ENCODE measurements at places on chromosomes 6 and 20.

DNA sequence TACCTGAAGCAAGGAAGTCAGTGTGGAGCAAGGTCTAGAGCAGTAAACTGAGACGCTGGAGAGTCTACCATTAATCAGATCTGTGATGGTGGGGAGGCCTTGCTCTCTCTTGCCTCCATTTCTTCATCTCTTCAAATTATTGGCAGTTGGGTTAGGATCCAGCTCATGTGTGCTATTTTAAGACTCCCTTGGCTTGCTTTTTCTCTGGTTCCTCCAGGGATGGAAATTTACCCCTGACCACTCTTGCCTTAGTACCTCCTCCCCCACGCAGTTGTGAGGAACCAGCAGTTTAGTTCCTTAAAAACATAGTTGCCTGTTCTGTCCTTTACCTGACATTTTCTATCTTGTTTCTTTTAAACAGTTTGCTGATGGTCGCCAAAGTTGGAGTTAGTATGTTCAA lies 7.4 kb downstream of the TMEM14C start:
- no peak for DNase-seq

DNA sequence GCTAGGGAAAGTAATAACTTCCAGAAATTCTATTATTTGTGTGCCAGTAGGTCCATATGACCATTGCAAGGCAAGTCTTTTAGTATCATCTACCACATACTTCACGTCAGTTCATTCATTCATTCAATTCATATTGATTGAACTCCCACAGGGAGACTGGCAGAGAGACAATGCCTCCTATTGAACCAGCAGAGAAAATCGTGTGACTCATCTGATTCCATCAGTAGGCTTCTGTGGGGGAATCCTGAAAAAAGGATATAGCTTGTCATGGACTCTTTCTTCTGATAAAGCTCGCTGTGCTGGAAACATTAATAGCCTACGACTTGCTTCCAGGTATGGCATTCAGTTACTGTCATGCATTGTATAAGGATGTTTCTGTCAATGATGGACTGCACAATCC lies 45.3 kb upstream of the CNR1 start:
- no peak for DNase-seq

- DNase-seq: no peak
Observed at GRCh38 chr6:10793695-10794094, 44.6 kb downstream of the MAK start.

DNA sequence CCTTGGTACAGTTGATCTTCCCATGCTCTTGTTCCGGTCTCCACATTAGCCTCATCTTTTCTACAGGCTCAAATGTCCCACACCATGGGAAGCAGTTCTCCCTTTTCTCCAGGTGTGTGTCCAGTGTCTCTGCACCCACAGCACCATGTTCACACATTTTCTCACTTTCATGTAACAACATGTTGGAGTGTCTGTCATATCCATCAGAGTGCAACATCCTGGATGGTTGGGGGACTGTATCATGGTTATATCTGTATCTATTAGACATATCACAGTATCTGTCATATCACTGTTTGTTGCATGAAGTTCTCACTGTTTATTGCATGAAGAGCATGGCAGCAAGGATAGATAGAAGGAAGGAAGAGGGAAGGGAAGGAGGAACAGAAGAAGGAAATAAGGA lies 635.6 kb downstream of the EPM2A start:
- no peak for DNase-seq

- DNase-seq: no peak
Observed at GRCh38 chr6:113457198-113457597, 399.9 kb upstream of the MARCKS start.

DNA sequence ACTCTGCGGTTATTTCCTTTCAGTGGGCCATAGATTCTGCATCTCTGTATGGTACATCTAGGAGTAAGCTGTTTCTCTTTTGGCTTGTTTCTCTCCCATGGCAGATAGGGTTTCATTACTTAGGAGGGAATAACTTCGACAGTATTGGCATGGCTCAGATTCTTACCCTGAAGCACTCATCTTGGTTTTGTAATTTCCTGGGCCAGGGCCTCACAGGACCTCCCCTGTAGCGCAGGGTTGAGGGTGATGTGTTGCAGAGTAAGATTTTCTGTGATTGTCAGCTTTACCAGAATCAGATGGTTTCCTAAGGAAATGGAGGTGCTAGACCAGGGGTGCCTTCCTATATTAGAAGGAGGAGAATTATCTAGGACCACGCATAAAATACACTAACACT lies 78.3 kb downstream of the STXBP5 start:
- DNase-seq: no peak

DNA sequence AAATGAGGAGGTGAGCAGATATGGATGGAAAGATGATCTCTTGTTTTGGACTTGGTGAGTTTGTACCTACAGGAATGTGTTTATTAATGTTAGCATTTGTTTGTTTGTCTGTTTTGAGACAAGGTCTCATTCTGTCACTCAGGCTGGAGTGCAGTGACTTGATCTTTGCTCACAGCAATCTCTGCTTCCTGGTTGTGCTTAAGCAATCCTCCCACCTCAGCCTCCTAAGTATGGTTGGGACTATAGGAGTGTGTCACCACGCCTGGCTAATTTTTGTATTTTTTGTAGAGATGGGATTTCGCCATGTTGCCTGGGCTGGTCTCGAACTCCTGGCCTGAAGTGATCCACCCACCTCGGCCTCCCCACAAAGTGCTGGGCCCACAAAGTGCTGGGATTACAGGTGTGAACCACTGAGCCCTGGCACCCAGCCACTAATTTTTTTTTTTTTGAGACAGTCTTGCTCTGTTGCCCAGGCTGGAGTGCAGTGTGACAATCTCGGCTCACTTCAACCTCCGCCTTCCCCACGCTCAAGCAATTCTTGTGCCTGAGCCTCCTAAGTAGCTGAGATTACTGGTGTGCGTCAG lies 7.1 kb downstream of the CASP8AP2 start:
- DNase-seq: no peak

Measured in hematopoietic multipotent progenitor cell treated with erythropoietin and hydrocortisone succinate and interleukin-3 and kit ligand, for 6 days (in vitro differentiated cells).